ENCODE measurements at places on chromosomes 1 and 21.

- peak; percentile 61 for DNase-seq
These were observed 11.0 kb upstream of the LMX1A start for GRCh38 chr1:165367375-165367993.

DNA sequence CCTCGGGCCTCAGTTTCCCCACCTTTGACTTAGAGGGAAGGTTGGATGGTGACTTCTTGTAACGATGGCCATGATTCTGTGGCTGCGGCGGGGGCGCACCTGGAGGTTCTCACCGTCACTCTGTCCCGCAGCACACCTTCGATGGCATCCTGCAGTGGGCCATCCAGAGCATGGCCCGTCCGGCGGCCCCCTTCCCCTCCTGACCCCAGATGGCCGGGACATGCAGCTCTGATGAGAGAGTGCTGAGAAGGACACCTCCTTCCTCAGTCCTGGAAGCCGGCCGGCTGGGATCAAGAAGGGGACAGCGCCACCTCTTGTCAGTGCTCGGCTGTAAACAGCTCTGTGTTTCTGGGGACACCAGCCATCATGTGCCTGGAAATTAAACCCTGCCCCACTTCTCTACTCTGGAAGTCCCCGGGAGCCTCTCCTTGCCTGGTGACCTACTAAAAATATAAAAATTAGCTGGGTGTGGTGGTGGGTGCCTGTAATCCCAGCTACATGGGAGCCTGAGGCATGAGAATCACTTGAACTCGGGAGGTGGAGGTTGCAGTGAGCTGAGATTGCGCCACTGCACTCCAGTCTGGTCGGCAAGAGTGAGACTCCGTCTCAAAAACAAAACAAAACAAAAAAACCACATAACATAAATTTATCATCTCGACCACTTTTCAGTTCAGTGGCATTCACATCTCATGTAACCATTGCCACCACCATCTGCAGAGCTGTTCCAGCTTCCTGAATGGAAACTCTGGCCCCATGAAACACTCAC is 2.1 kb upstream of the PFKL start:
- DNase-seq, result peak; percentile 56

DNA sequence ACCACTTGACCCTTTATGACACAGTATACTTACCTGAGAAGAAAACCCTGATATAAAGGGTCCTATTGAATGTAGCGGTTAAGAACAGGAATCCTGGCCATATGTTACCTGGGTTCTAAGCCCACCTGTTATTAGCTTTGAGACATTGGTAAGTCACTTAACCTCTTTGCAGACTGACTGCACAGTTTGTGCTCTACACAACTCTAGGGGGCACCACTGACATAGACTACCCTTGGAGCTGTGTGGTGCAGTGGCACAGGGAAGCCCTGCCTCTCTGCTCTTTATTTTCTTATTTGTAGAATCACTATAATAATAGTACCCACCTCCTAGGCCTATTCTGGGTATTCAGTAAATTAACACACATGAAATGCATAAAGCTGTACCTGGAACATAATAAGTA is 165.6 kb downstream of the C1orf94 start:
- no peak for DNase-seq

DNA sequence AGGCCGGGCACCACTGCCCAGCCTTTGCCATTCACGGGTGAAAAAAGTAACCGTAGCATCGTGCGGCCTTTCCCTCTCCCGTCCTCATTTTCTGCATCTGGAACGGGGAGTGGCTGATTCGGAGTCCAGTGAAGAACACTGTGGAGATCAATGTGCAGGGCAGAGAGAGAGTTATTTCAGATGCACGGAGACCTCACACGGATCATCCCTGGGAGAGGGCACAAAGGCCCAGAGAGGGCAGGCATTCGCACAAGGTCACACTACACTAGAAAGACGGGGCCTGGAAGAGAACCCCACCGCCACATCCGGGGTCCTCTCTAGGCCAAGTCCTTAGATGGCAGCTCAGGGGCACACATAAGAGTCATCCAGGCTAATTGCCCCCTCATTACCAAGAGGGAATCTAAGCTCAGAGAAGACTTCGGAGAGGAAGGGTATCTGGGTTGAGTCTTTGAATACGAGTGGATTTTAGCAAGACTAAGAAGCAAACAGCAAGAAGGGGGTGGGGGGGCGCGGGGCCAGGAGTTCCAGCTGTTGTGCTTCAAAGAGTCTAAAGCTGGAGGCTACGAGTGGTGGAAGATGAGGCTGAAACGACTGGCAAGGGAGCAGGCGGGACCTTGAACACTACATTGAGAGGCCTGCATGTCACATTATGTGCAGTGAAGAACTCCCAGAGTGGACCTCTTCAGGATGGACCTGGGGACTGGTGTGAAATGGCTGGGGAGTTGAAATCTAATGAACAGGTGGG is 857 bp downstream of the GPX7 start:
- DNase-seq, result no peak

GRCh38 chr21:20353351-20353750 is 644.9 kb upstream of the NCAM2 start:
- no peak for DNase-seq

GRCh38 chr1:217009376-217009775 is 286.1 kb upstream of the ESRRG start:
- no peak for DNase-seq

GRCh38 chr1:76769911-76770310 is 97.4 kb upstream of the ST6GALNAC5 start:
- no peak for DNase-seq

DNA sequence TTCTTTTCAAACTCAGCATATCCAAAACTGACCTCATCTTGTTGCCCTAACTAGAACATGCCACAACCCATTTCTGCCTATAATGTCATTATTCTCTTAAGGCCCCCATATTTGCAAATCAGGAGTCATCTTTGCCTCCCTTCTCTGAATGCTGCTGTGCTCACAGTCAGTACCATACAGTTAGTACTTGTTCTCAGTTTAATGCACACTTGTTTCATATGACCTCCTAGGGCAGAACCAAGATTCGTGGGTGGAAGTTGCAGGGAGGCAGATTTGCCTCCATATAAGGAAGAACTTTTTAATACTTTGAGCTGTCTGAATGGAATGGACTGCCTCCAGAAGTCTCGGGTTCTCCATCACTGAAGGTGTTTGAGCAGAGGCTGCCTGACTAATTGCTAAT is 9.2 kb downstream of the CAP1 start:
- no peak for DNase-seq

DNA sequence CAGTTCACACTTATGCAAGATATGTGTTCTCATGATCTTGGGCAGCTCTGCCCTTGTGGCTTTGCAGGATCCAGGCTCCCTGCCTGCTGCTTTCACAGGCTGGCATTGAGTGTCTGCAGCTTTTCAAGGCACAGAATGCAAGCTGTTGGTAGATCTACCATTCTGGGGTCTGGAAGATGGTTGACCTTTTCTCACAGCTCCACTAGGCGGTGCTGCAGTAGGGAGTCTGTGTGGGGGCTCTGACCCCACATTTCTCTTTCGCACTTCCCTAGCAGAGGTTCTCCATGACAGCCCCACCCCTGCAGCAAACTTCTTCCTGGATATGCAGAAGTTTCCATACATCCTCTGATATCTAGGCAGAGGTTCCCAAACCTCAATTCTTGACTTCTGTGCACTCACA is 500.5 kb downstream of the BRINP3 start:
- DNase-seq, result no peak

DNA sequence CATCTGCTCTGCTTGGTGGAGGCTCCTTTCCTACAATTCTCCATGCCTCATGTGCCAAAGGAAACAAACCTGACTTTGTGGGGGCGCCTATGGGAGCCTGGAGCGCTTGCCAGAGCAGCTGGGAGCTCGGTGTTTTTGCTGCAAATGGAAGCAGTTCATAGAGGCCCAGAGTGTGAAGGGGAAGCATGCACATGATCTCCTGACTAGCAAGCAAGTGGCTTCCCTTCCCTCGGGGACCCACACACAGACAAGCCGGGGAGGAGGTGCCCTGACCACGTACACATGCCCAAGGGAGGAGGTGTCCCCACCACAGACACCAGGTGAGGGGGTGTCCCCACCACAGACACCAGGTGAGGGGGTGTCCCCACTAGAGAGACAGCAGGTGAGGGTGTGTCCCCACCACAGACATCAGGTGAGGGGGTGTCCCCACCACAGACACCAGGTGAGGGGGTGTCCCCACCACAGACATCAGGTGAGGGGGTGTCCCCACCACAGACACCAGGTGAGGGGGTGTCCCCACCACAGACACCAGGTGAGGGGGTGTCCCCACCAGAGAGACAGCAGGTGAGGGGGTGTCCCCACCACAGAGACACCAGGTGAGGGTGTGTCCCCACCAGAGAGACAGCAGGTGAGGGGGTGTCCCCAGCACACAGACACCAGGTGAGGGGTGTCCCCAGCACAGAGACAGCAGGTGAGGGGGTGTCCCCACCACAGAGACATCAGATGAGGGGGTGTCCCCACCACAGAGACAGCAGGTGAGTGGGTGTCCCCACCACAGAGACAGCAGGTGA is 106.8 kb downstream of the CRYAA start:
- no peak for DNase-seq

GRCh38 chr1:6162773-6163172 is 17.3 kb downstream of the CHD5 start:
- DNase-seq, result no peak

- no peak for DNase-seq
These were observed 4.0 kb downstream of the PRELP start for GRCh38 chr1:203479646-203480045.

DNA sequence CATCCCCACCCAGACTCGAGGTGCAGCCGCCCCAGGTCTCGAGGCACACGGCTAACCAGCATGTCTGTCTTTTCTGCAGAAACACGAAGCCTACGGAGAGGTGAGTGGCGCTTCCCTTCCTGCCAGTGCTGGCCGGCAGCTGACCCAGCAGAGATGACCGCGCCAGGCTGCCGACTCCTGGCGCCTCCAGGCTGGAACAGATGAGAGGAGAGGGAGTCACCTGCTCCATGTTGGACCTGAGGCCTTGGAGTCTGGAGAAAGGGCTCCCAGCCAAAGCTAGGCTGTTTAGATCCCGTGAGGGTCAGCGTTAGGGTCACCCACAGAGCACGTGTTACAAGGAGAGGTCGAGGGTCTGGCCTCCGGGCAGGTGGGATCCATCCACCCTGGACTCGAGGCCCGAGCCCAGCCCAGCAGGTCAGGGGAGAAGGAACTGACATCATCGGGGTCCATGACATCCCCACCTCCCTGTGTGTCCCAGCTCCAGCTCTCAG is 14.9 kb downstream of the COL6A2 start:
- DNase-seq, result no peak

GRCh38 chr1:204887846-204888245 is 17.2 kb downstream of the NFASC start:
- DNase-seq, result no peak

DNA sequence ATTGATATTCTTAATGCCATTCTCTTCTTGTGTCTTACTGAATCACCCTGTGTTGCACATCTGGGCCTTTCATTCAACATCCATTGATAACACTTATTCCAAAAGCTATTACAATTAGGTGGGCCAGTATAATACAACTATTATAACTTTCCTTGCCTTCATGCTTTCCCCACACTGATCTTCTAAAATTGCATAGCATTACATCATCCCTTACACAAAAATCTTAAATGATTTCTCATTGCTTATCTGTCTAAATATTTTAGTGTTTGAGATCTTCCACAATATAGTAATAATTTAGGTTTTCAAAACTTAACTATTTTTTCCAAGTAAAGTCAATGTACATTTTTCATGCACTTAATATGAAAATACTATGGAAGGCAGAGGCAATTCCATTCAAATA is 1634.1 kb downstream of the PLA2G4A start:
- no peak for DNase-seq

GRCh38 chr21:29893687-29894086 is 46.1 kb downstream of the GRIK1 start:
- DNase-seq, result no peak

GRCh38 chr21:42406201-42406621 is 2.5 kb downstream of the UBASH3A start:
- no peak for DNase-seq

GRCh38 chr1:54397090-54397591 is 9.1 kb downstream of the SSBP3 start:
- DNase-seq, result no peak

DNA sequence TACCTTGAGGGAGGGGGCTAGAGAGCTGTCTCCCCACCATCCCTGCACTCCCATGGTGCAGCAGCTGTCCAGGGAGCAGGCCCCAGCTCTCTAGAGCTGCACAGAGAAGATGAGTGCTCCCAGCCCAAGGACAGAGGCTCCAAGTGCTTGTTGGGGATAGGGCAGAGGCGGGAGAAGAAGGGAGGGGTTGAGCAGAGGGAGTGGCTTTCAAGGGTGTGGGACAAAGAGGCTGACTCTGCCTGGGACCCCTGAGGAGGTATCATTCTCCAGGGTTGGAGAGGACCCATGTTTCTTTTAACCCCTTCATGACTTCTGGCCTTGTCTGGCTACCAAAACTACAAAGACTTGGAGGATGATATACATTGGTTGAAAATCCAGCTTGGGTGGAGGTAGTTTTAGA is 14.6 kb downstream of the FOXD2 start:
- DNase-seq, result no peak

- DNase-seq, result no peak
These were observed 246.6 kb upstream of the CSF3R start for GRCh38 chr1:36729289-36729688.

GRCh38 chr1:16155537-16156410 is at the start of gene EPHA2:
Gene EPHA2, minus strand, starts transcription at chr1:16156069. Its CDS starts 137 bp downstream, at chr1:16155932.
- DNase-seq, result no peak

DNA sequence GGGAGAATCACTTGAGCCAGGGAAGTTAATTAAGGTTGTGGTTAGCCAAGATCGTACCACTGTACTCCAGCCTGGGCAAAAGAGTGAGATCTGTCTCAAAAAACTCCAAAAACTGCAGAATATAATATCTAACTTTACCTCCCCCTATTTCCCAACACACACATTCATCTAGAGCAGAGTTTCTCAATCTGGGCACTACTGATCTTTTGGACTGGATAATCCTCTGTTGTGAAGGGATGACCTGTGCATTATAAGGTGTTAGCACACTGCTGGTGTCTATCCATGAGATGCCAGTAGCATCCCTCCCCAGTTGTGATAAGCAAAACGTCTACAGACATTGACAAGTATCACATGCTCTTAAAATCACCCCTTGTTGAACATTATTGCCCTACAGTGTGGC is 61.8 kb downstream of the RGS13 start:
- DNase-seq, result no peak

GRCh38 chr1:41101950-41102607 is 80.6 kb upstream of the SLFNL1 start:
- no peak for DNase-seq

DNA sequence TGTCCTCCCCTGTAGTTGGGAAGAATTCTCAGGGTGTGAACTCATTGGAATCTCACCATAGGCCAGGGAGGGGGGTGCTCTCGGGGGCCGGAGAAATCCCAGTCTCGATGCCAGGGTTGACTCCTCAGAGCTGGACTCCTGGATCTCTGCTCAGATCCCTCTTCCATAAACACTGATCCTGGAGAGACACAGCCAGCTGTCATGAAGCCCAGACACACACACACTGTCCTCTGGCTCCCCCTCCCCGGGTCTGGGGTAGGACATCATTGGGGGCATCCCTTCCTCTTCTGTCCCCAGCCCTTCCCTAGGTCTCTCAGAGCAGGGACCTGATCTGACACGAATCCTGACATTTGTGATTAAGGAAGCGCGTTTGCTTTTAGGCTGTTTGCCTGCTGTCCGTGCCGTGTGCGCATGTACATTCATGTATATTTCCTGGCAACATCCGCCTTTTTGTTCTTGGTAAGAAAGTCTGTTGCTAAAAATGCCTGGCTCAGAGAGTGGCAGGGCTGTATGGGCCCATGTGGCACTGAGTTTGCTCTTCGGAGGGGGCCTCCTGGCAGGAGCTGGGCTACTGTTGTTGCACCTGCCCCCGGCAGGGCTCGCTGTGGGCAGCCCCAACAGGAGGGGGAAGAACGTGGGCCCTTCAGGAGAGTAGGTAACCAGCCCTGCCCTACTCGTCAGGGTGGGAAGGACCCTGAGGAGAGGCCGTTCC is 45.4 kb upstream of the SELENON start:
- no peak for DNase-seq

GRCh38 chr1:100882698-100883097 is 11.9 kb downstream of the EXTL2 start:
- no peak for DNase-seq

Data from stimulated activated CD8-positive, alpha-beta memory T cell treated with anti-CD3 and anti-CD28 coated beads, Interleukin-7, amount 100 ng/mL, for 1 hour (primary cell).